ENCODE measurements at places on chromosomes 2 and 18. TPM values are rescaled to one million over a fixed set of nuclear protein-coding genes. Genes with fewer than 3 reads are reported as not detected.

GRCh38 chr18:5253910-5254309 lies 41.6 kb downstream of the ZBTB14 start:
- no peaks in the 10 kb centered on the region for H3K36me3 ChIP-seq
- no peaks in the 10 kb centered on the region for H3K27me3 ChIP-seq
- no peak overlapping the region for H3K4me3 ChIP-seq
- no peak for DNase-seq
- H3K27ac ChIP-seq, result no peak overlapping the region
- no peaks in the 10 kb centered on the region for H3K4me1 ChIP-seq

The PIKFYVE gene
- 14.8 TPM for total RNA-seq

DNA sequence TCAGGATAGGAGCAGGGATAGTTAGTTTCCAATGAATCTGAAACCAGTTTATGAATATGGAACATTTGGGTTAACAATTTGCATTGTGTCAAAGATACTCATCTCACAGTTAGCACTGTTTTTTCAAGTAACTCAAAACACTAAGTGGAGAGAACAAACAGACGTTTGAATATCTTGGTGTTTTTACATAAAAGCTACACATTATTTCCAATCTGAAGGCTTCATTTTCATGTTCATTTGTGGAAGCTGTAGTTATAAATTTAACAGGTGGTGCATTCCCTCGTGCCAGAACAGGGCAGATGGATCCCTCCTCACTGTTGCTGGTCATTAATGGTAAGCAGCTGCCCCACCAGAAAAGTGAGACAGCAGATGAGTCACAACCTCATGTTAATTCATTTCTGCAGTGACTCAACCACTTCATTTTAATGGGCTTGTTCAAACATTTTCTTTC lies 286.9 kb downstream of the TMX3 start:
- DNase-seq, result no peak
- H3K4me1 ChIP-seq, result no peaks in the 10 kb centered on the region
- H3K27ac ChIP-seq, result no peak overlapping the region
- no peak overlapping the region for H3K4me3 ChIP-seq
- no peaks in the 10 kb centered on the region for H3K27me3 ChIP-seq
- H3K36me3 ChIP-seq, result no peaks in the 10 kb centered on the region

- H3K27me3 ChIP-seq, result no peaks in the 10 kb centered on the region
- no peak overlapping the region for H3K27ac ChIP-seq
- no peak for DNase-seq
- peaks cover 4% of the 10 kb centered on the region for H3K4me1 ChIP-seq
- H3K4me3 ChIP-seq, result no peak overlapping the region
Measured at GRCh38 chr2:204542982-204543608, 2.2 kb upstream of the PARD3B start.

GRCh38 chr2:3762771-3763447 lies 59.5 kb downstream of the DCDC2C start:
- DNase-seq, result no peak
- H3K27me3 ChIP-seq, result no peaks in the 10 kb centered on the region
- no peak overlapping the region for H3K4me3 ChIP-seq

DNA sequence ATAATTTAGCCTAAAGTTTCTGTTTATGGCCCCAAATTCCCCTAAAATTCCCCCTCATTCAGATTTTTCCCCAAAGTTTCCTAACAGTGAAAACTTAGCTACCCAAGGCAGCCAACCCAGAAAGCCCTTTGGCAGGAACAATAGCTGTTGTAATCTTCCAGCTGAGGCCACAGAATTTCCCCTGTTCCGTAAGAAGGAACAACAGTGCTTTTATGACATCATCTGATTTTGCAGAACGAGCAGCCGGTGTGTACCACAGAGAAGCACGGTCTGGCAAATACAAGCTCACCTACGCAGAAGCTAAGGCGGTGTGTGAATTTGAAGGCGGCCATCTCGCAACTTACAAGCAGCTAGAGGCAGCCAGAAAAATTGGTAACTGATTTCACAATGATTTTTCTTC lies 6.3 kb downstream of the TNFAIP6 start:
- no peak for DNase-seq
- no peaks in the 10 kb centered on the region for H3K4me1 ChIP-seq
- no peaks in the 10 kb centered on the region for H3K27me3 ChIP-seq
- H3K4me3 ChIP-seq, result no peak overlapping the region

GRCh38 chr18:39786477-39786876 lies 2168.6 kb upstream of the PIK3C3 start:
- H3K4me3 ChIP-seq, result no peak overlapping the region
- no peaks in the 10 kb centered on the region for H3K27me3 ChIP-seq
- DNase-seq, result no peak
- no peaks in the 10 kb centered on the region for H3K4me1 ChIP-seq

DNA sequence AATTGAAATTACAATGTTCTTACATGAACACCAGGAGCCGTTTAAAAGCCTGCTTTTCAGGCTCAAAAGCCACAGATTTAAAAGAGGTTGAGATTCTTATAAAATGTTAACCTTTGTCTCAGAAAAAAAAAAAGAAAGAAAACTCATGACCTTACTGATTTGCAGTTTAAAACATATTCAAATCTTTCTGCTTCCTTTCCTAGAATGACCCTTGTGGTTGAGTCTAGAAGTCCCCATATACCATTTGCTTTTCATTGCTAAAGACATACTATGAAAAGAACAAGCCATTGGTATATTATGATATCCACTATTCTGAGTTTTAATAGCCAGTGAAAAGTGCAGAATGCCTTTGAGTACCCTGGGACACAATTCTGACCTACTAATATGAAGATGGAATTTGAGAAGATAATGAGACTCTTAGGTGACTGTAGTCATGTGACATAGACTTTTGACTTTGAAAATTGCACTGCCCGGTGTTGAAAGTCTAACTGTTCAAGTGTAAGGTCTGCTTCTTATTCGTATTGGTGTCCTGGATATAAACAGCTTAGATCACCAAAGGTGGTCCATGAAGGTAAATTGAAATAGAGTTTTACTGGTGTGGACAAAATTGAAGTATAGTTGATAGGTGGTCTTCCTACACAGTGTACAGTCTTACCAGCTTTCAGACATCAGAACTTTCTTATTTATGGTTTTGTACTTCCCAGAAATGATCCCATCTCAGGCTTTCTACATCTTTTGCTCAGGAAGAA lies 117.0 kb downstream of the DOCK10 start:
- H3K4me1 ChIP-seq, result peaks cover 87% of the 10 kb centered on the region
- H3K27ac ChIP-seq, result no peak overlapping the region
- DNase-seq, result no peak
- no peak overlapping the region for H3K4me3 ChIP-seq
- H3K36me3 ChIP-seq, result peaks cover 5% of the 10 kb centered on the region
- no peaks in the 10 kb centered on the region for H3K27me3 ChIP-seq

The IKZF2 gene
- 8.9 TPM for total RNA-seq

DNA sequence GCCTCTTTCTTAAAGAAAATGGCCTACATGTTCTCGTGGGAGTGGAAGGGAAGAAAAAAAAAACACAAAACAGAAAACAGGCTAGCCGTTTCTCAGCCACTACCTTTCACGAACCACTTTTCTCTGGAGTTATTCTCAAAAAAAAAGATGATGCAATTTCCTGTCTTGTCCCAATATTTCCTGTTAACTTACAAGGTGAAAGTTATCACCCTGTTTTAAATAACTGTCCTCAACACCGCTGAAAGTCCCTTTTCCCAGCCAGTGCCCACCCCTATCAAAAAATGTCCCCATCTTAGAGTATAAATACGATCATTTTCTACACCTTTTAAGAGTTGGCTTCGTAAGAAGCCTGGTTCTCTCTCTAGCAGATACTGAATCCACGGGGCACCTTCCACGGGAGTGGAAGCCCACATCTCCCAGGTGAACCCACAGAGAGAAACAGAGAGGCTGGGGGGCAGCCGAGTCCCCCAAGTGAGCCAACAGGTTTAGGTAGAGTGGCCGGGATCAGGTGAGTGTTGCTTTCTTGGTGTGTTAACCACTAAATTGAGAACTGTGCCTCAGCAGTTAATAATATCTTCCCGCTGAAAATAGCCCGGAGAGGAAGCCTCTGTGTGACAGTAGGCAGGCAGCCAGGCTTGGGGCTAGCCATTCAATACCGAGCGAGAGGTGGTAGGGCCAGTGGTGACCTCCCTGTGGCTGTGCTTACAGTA lies 15.9 kb downstream of the SMAD7 start:
- H3K4me3 ChIP-seq, result no peak overlapping the region
- H3K4me1 ChIP-seq, result peaks cover 90% of the 10 kb centered on the region
- H3K36me3 ChIP-seq, result no peaks in the 10 kb centered on the region

- no peak for DNase-seq
- H3K4me1 ChIP-seq, result no peaks in the 10 kb centered on the region
- H3K27me3 ChIP-seq, result no peaks in the 10 kb centered on the region
- no peak overlapping the region for H3K4me3 ChIP-seq
- peaks cover 23% of the 10 kb centered on the region for H3K36me3 ChIP-seq
Measured at GRCh38 chr2:208296610-208297009, 30.6 kb downstream of the PIKFYVE start.

Measured in CD8-positive, alpha-beta memory T cell (primary cell).